Activated CD8-positive, alpha-beta T cell treated with anti-CD3 and anti-CD28 coated beads for 36 hours (primary cell): ENCODE measurements at places on chromosomes 7 and 10.

GRCh38 chr7:68420342-68421192 lies 1177.7 kb upstream of the AUTS2 start:
- H3K4me1 ChIP-seq: no peaks in the 10 kb centered on the region
- H3K27me3 ChIP-seq: no peaks in the 10 kb centered on the region
- H3K4me3 ChIP-seq: no peak overlapping the region
- no peak overlapping the region for H3K27ac ChIP-seq
- DNase-seq: no peak

GRCh38 chr7:146659732-146660131 lies 543.1 kb downstream of the CNTNAP2 start:
- H3K27me3 ChIP-seq: no peaks in the 10 kb centered on the region
- no peak overlapping the region for H3K27ac ChIP-seq
- no peaks in the 10 kb centered on the region for H3K36me3 ChIP-seq
- H3K4me3 ChIP-seq: no peak overlapping the region

- no peaks in the 10 kb centered on the region for H3K36me3 ChIP-seq
- DNase-seq: no peak
- H3K27ac ChIP-seq: no peak overlapping the region
- H3K4me1 ChIP-seq: no peaks in the 10 kb centered on the region
Measured at GRCh38 chr7:149334219-149334618, 72.2 kb downstream of the ZNF783 start.

GRCh38 chr7:657565-658119 lies 68.9 kb upstream of the DNAAF5 start:
- H3K4me3 ChIP-seq: no peak overlapping the region
- no peak overlapping the region for H3K27ac ChIP-seq
- DNase-seq: no peak
- peaks cover 4% of the 10 kb centered on the region for H3K4me1 ChIP-seq

- no peak overlapping the region for H3K4me3 ChIP-seq
- no peak overlapping the region for H3K27ac ChIP-seq
Measured at GRCh38 chr7:134836447-134836846, 57.0 kb downstream of the CALD1 start.
